NCI-H2107 (cell line): ENCODE measurements at places on chromosomes 13 and 19.

- DNase-seq = no peak
Measured at GRCh38 chr13:79455331-79455730, 25.6 kb upstream of the NDFIP2 start.

- no peak for DNase-seq
Measured at GRCh38 chr19:21824679-21825078, 11.3 kb downstream of the ZNF43 start.

GRCh38 chr13:48723168-48723567 lies 69.4 kb downstream of the CYSLTR2 start:
- no peak for DNase-seq

DNA sequence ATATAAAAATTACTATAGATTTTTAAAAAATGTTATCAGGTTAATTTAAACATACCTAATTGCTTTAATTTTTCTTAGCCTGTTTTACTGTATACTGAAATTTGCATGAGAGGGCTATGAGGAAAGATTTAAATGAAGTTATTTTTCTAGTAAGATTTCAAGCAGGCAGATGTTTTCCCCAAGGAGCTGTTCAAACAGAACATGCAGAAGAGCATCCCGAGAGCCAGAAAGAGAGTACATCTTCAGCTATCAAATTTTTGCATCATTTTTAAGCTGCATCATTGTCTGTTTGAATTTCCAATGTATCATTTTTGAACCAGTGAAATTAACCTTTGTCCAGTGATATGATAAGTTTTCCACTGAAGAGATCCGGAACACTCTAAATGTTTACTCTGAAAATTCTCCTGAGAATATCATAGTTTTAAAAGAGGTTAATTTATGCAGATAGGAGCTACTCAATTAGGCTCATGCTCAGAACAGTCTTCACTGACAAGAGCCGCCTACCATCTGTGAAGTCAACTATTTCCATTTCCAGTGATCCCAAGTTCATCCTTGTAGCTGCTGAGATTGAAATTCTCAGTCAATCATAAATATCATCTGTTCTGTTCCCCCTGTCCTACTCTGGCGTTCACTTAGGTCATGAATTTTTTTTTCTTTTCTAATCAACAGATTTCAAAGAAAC lies 467.7 kb upstream of the NBEA start:
- no peak for DNase-seq

- DNase-seq = no peak
Measured at GRCh38 chr19:9565900-9566705, 18.2 kb downstream of the ZNF121 start.

GRCh38 chr19:33268162-33268991 lies 34.0 kb downstream of the CEBPA start:
- no peak for DNase-seq
